ENCODE measurements at places on chromosomes 3 and 15.

GRCh38 chr3:109927161-109927560 is 589.8 kb upstream of the DPPA4 start:
- no peak for DNase-seq

DNA sequence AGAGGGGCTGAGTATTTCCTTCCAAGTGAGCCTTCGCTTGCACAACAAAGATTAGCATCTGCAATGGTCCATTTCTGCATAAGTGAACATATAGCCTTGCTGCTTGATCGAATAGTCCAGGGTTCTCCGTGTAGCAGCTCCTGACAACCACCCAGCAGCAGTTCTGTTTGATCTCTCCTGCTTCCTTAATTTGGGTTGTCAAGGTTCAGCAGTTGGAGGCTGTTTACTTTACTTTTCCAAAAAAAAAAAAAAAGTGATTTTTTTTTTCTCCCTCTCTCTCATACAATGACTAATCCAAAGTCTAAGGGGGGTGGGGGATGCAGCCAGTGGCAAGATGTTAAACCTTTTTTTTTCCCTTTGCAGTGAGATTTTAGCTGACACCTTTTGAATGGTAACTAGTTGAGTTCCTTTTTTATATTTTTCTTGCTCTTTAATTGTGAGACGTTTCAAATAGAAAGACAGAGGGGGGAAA is 3.6 kb downstream of the FOXP1 start:
- no peak for DNase-seq

DNA sequence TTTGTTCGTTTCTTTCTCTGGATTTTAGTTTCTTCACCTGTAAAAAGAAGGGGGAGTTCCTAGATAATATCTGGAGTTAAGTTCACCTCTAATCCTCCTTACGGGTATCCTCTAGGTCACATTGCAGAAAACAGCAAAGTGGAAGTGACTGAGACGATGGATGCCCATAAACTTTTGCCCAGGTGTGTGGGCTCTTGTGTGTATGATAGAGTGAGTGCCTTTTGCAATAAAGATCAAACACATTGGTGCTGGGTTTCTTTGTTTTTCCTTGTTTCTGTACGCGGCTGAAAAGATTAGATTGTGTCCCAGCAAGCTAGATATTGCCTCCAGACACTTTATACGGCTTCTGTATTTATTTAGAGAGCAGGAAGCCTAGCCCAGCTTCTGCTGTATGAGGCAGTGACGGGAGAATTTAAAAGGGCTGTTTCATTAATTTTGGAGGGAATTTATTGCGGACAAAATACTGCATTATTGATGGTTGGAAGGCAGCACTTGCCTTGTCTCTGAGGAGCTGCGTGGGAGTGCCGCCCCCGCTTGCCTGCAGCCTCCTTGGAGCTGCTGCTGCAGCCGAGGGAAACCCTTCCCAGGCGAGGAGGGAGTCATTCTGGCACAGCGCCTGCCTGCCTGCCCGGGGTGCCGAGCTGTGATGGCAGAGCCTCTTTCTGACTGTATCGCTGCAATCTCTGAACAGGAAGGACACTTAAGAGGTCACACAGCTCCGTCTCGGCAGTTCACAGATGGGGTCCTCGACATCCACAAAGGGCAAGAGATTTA is 38.5 kb downstream of the PYDC2 start:
- DNase-seq = no peak

- no peak for DNase-seq
Observed at GRCh38 chr3:127951276-127951675, 36.2 kb downstream of the KBTBD12 start.

GRCh38 chr3:196634829-196635228 is 4.7 kb upstream of the NRROS start:
- no peak for DNase-seq

GRCh38 chr3:24454393-24454792 is 40.3 kb downstream of the THRB start:
- no peak for DNase-seq

DNA sequence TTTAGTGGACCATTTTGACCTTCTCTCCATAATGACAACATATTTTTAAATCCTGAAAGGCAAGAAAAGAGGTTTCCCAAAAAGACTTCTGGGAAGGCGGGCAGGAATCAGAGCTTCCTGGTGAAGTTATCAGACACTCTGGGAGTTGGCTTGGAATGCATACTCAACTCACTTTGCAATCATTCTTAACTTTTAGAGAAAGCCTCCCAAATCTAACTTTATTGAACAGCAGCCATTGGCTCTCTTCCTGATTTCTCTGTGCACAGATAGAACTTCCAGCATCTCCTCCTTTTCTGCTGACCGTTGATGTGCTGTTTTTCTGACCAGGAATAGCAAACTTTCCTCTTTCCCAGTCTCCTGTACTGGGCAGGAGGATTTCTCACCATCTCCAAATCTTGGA is 44.6 kb downstream of the PLCL2 start:
- no peak for DNase-seq

- no peak for DNase-seq
Observed at GRCh38 chr3:151479452-151479851, 18.6 kb upstream of the IGSF10 start.

DNA sequence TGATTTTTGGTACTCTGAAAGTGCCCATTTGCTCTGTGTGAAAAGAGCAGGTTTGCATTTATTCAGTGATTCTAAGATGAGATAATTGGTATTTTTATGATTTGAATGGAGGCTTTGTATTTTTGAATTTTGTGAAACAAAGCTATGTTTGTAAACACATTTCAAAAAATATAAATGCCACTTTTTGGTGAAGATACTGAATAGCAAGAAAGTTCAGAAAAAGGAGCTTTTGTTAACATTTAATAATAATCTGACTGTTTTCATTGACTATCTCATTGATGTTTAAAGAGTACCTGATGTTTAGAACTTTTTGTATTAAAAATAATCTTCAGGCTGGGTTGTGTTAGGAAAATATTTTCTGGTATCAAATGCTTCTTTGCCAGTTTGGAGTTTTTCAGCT is 23.7 kb downstream of the TCF12 start:
- DNase-seq = no peak

- DNase-seq = no peak
Observed at GRCh38 chr15:63020759-63021430, 21.7 kb upstream of the TPM1 start.

DNA sequence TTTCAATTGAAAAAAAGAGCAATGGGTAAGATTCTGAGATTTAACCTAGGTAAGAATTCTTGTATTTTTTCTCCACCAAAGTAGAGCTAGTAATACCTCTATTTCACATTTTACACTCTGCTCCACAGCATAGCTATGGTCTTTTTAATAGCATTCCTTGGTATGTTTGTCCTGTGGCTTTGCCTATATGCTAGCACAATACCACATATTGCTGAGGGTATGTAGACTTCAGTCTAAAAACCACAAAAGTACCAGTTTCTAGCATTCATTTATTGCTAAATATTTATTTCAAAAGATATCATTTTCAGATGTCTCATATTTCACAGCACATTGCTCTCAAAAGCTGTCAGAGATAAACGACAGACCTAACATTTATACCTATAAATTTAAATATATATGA is 18.2 kb upstream of the EOGT start:
- DNase-seq = no peak

GRCh38 chr15:69543681-69544364 is 91.2 kb downstream of the RPLP1 start:
- DNase-seq = no peak

DNA sequence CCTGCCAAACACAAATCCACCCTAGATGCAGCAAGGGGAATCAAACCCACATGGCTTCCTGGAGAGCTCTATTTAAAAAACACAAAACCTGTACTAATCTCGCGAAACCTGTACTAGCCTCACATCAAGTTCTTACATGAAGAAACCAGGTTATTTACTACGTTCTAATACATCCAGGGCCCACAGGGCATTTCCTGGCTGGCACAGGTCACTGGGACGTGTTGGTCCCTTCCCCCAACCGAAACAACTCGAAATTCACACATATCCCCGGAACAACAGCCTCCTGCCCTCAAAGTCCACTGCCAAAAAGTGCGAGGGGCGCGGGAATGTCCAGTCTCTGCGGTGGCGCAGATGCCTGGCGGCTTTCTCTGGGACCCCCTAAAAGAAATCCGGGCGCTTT is 955 bp downstream of the CDCP1 start:
- DNase-seq = no peak

GRCh38 chr3:87833039-87833377 is 225.8 kb downstream of the CGGBP1 start:
- DNase-seq = no peak

GRCh38 chr15:41695750-41696436 is 35.7 kb downstream of the MGA start:
- DNase-seq = no peak

GRCh38 chr15:76340803-76341365 is 4.3 kb downstream of the ISL2 start:
- no peak for DNase-seq

DNA sequence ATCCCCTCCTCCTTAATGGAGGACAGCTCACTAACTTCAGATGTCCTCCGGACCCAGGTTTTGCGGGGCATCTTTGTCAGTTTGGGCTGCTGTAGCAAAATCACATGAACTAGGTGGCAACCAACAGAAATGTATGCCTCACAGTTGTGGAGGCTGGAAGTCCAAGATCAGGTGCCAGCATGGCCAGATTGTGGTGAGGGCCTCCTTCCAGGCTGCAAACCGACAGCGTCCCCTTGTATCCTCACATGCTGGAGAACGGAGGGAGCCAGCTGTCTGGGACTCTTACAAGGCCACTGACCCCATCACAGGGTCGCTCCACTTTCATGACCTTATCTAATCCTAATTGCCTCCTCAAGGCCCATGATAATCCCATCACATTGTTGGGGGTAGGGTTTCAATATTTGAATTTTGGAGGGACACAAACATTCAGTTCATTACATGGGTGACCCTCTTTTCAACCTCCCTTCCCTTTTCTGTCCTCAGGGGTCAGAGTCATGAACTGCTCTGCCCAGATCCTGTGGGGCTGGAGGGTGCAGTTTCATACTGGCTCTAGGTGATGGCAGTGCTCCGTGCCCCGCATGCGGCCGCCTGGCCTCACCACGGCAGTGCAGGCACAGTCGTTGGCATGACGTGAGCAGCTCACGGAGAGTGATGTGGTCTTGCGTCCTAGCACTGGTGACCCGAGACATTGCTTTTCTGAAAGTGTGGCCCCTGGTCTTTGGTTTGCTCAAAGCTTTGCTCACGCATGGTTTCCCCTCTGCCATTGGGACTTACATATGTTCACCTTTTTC is 58.4 kb downstream of the DNASE1L3 start:
- DNase-seq = no peak

DNA sequence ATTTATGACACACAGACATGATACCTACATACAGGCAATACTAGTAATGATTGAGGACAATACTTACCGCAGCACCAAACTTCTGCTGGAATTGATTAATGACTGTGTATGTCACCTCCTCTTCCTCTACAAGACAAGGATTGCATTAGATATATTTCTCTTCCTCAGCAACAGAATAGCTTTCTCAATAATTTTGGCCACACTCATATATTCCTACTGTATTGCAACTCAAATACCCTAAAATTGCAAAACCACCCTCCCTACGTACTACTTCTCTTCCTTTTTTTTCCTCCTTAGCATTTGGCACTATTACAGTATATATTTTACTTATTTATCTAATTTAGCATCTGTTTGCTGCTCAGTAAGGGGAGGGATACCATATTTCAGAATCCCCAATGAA is 14.8 kb downstream of the EXD1 start:
- DNase-seq = no peak

DNA sequence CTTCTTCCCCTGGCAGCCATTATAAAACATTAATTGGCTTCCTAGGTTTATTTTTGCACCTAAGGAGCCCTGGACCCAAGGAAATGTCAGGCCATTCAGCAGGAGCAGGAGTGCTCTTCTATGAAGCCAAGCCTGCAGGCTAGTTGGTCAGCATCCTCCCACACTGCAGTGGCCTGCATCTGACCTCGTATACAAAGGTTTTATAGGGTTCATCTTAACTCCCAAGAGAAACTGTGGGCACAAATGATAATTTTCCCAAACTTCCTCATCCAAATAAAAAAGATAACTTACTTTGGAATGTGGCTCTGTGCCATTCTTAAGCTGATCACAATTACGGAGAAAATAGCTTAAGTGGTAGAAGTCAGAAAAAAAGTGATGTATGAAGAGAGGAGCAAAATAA is 19.4 kb downstream of the PLSCR1 start:
- no peak for DNase-seq

DNA sequence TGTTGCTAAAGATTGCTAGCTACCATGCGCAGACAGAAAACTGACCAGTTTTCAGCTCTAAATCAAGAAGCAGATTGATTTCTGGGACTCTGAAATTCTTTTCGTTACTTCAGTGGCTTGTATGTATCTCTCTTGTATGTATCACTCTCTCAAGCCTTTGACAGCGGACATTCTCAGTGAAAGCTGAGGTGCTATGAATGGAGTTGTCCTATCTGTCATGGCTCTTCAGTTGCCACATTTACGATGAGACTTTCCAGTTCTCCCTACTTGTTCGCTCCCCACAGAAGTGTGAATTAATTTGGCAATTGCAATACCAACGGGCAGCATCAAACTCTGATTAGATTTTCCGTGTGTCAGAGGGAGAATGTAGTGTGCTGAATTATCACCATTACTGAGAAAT is 432.4 kb downstream of the GRM7 start:
- DNase-seq = no peak

DNA sequence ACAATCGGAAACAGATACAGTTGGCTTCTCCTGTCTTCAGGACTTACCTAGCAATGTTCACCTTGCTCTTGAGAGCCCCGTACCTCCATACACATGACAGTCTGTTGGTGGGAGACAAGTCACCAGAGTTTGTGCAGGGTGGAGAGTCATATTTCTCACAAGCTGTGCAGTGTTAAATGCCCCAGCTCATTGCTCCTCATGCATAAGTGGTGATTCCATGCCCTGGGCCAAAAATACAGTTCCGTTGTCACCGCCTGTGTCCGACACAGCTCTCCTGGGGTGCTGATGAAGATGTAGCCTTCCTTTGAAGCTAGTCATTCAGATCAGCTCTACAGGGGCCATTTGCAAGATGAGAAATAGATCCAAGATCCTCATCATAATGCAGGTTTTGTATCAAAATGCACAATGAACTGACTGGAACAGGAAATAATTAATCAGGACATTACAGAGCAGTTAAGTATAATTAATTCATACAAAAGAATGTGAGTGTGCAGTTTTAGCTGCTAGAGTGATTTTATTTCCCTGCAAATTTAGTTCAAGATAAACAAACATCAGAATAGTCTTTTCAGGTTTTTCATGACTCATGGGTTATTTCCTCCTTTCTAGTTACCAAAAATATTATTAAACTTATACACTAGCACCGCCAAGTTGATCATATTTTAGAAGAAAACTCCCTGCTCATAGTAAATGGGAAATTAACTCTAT is 66.5 kb downstream of the CD47 start:
- no peak for DNase-seq

- no peak for DNase-seq
Observed at GRCh38 chr3:19392150-19392549, 243.8 kb downstream of the KCNH8 start.

DNA sequence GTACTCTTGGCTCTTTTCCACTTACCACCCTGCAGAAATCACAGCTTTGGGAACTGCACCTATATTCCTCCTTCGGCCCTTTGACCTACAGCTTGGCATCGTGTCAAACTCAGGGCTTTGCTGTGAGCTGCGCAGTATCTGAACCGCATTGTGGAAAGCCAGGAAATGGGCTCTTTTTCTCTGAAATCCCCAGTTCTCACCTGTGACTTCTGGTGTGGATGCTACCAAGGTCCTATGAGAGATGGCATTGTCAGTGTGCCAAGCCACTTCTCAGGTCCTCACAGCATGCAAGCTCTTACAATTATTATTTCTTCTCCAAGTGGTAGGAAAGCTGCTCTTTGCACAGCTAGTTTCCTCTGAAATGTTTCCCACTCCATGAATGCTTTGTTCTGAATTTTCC is 450.6 kb upstream of the TBL1XR1 start:
- DNase-seq = no peak
